ENCODE measurements at places on chromosomes 7 and 10. TPM values are rescaled to one million over a fixed set of nuclear protein-coding genes. Genes with fewer than 3 reads are reported as not detected.

TAF6 gene
- 63.4 TPM for total RNA-seq

TFPI2 gene
- total RNA-seq = 208 TPM

NPY4R gene
- total RNA-seq = 34.8 TPM

BMI1 gene
- total RNA-seq = 35.2 TPM

EGR2 gene
- total RNA-seq = 0.29 TPM

SLC13A1 gene
- not detected for total RNA-seq

CALML5 gene
- not detected for total RNA-seq

BLOC1S2 gene
- total RNA-seq = 101 TPM

SEMA3D gene
- total RNA-seq = 0.07 TPM

PRPS1L1 gene
- not detected for total RNA-seq

CYP3A5 gene
- 1.1 TPM for total RNA-seq

CTTNBP2 gene
- 0.21 TPM for total RNA-seq

TMEM178B gene
- 1.5 TPM for total RNA-seq

SORCS1 gene
- not detected for total RNA-seq

TCAF2 gene
- total RNA-seq = 1.4 TPM

UPK3B gene
- 19.9 TPM for total RNA-seq

ANKRD61 gene
- 0.72 TPM for total RNA-seq

CDCA7L gene
- 16.4 TPM for total RNA-seq

ADRA2A gene
- total RNA-seq = 0.20 TPM

MDFIC gene
- total RNA-seq = 17.3 TPM

NEUROD6 gene
- not detected for total RNA-seq

NUTM2D gene
- 1.4 TPM for total RNA-seq

ZNF804B gene
- not detected for total RNA-seq

FAM25C gene
- 3.0 TPM for total RNA-seq

VIPR2 gene
- total RNA-seq = 0.02 TPM

CFAP69 gene
- 2.0 TPM for total RNA-seq

AKR1E2 gene
- 6.4 TPM for total RNA-seq
